ENCODE measurements at places on chromosomes 2 and 18.

DNA sequence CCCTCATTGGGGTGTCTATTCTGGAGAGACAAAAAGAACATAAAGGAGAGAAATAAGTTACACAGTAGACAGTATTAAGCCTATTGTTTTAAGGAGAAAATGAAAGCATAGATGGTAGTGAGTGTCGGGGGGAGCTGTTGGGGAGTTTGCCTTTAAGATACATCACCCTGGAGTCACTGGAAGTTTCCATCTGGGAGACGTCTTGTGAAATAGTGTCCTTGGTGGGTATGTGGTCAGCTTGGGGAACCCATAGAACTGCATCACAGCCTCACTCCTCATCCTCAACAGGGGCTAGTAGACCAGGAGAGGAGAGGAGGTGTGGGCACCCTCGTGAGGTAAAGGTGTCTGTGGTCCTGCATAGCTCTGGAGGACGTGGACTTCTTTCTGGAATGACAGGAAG, 60.6 kb downstream of the RNF144A start:
- DNase-seq, result no peak

GRCh38 chr18:21803495-21803894, 62.9 kb downstream of the MIB1 start:
- DNase-seq, result no peak

DNA sequence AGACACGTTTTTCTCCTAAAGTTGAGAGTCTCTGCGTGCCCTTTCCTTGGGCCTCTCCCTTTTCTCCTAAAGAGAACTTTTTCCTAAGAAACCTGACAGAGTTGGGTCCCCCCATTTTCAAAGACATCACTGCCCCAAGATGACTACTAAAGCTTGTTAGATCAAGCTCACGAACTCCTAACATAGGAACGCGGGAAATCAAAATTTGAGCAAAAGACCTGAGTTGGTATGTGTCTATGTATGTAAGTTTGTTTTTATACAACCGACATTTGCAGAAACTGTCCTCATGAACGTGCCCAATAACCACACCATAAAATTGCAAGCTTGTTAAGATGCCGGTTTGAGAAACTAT, 1.4 kb downstream of the HOXD13 start:
- DNase-seq, result no peak

DNA sequence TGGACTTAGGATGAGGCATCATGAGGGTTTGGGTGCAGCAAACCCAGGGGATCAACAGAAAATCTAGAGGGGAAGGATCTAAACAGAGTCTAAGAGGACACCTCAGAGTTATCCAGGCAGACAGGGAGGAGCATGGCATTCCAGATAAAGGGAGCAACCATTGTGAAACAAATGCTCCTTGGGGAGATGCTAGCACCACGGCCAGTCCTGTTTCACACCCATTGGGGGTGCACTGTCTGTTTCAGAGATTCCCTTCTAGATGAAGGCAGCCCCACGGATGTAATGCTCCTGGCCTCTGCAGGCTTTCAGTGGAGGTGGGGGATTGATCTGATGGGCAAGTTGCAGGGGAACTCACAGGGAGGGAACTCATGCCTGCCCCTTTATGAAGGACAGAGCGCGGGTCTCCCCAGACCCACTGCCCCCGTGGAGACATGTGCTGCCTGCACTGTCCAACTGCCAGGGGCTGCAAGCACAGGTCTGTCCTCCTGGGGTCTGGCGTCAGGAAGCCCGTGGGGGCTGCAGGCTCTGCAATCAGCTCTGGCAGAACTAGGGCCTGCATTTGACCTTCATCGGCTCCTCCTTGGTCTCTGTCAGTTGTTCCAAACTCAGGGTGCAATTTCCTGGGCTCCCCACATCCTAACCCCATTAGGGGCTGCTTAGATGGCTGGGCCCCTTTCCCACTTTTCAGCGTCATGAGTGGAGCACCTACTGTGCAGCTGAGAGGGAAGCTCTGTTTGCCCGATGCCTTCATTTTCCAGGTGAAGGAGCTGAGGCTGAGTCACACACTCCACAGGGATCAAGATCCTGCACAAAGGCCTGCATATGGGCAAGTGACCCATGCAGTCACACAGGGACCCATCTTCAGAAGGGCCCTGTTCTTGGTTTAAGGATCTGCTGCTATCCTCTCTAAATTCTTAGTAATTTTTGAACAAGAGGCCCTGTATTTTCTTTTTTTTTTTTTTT, 163.4 kb downstream of the ARL4C start:
- no peak for DNase-seq

GRCh38 chr2:170152421-170152820, 25.5 kb upstream of the MYO3B start:
- no peak for DNase-seq

- DNase-seq, result no peak
Measured at GRCh38 chr2:120884472-120885290, 149.0 kb downstream of the GLI2 start.

GRCh38 chr2:143705108-143705707, 576.0 kb downstream of the ARHGAP15 start:
- no peak for DNase-seq

Measured in occipital lobe (tissue), 3 donors.